Immature natural killer cell (primary cell): ENCODE measurements at places on chromosomes 13 and 19.
A peak's percentile ranks its signal among the peaks of the same experiment; 100 is the strongest.

DNA sequence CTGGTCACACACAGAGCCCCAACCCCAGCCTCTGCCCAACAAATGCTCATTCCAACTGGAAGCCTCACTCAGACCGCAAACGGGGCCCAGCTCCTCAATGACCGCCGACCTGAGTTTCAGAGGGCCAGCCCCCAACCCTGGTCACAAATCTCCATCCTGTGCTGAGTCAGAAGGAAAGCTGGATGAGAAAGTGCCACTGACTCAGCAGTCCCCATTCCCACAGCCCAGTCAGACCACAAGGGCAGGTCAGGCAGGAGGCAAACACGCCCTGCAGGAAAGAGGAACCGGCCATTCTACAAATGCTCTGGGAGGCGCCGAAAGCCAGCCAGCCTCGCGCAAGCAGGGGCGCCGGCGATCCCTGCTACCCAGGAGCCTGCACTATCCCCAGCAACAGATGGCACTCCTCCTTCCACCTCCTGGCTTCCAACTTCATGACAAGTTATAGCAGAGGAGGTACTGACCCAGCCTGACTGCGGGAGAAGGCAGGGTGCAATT lies 14.1 kb upstream of the PRKD2 start:
- DNase-seq: no peak

DNA sequence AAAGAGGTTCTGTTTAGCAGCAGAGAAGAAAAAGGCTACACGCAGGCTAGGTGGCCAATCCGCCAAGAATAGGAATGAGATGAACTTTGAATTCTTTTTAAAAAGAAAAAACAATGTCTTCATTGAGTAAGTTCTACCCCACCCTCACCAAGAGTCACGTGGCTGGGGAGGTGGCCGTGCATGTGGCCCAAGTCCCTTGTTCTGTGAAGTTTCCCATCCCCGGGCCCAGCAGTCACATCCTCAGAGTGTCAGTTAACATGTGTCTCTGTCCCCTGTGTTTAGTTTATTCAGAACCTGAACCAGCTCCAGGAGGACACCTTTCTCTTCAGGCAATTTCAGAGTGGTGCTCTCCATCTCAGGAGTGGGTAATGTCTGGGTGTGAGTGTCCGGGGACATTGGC lies 57.1 kb upstream of the MCF2L start:
- DNase-seq: no peak

DNA sequence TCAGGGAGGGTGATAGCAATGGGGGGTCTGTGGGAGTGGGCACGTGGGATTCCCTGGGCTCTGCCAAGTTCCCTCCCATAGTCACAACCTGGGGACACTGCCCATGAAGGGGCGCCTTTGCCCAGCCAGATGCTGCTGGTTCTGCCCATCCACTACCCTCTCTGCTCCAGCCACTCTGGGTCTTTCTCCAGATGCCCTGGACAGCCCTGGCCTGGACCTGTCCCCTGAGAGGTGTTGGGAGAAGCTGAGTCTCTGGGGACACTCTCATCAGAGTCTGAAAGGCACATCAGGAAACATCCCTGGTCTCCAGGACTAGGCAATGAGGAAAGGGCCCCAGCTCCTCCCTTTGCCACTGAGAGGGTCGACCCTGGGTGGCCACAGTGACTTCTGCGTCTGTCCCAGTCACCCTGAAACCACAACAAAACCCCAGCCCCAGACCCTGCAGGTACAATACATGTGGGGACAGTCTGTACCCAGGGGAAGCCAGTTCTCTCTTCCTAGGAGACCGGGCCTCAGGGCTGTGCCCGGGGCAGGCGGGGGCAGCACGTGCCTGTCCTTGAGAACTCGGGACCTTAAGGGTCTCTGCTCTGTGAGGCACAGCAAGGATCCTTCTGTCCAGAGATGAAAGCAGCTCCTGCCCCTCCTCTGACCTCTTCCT lies 9.3 kb upstream of the CEACAM7 start:
- no peak for DNase-seq

DNA sequence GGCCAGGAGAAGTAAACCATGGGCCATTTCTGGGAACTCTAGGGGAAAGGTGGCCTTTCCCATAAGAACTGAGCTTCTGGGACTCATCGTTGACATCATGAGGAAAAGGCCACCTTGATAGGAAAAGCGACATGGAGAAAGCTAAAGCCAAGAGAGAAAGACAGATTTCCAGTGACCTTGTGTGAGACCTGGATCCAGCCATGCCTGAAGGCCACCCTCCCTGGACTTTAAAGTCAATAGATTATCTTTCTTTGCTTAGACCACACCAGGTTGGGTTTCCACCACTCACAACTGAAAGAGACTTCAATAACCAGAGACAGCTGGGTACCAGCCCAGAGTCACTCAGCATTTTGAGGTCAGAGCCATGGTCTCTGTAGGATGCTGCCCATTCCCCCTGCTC lies 3.5 kb downstream of the CYP4F2 start:
- no peak for DNase-seq

DNA sequence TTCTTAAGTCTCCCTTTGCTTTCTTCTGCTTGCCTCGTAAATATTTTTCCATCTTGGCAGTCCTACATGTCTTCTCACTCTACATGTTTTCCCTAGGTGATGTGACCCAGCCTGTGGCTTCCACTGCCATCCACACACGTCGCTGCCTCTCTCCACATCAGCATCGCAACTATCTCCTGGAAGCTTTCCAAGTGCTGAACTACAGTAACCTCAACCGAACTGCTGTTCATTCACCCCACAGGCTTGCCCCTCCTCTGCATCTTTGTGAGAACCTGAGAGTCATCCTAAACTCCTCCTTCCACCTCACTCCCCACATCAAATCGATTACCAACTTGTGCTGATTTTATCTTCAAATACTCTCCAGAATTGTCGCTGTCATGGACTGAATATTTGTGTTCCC lies 41.2 kb upstream of the USPL1 start:
- no peak for DNase-seq

- no peak for DNase-seq
Measured at GRCh38 chr19:33437821-33438671, 64.5 kb downstream of the CEBPG start.

- DNase-seq: no peak
Measured at GRCh38 chr19:37778613-37779126, 716 bp downstream of the ZNF573 start.

- no peak for DNase-seq
Measured at GRCh38 chr13:25170554-25171111, 1.5 kb downstream of the AMER2 start.

- no peak for DNase-seq
Measured at GRCh38 chr19:56765137-56765536, 75.4 kb downstream of the PEG3 start.

GRCh38 chr19:45402298-45403061 lies 2.4 kb downstream of the PPP1R13L start:
- no peak for DNase-seq

DNA sequence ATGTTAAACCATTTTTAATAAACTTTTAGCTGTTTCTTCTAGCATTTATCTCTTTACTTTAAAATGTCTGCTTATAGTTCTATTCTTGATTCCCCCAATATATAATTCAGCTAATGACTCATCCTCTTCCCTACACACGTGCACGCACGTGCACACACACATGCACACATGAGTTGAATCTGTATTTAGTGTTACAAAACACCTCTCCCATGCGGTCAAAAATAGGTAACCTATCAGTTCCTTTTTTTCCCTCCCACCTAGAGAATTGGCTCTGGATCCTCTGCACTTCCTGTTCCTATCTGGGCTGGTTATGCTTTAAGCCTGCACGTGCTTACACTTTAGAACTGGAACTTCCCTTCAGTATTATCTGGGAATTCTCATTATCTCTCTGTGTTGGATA lies 144.1 kb downstream of the PAN3 start:
- no peak for DNase-seq

DNA sequence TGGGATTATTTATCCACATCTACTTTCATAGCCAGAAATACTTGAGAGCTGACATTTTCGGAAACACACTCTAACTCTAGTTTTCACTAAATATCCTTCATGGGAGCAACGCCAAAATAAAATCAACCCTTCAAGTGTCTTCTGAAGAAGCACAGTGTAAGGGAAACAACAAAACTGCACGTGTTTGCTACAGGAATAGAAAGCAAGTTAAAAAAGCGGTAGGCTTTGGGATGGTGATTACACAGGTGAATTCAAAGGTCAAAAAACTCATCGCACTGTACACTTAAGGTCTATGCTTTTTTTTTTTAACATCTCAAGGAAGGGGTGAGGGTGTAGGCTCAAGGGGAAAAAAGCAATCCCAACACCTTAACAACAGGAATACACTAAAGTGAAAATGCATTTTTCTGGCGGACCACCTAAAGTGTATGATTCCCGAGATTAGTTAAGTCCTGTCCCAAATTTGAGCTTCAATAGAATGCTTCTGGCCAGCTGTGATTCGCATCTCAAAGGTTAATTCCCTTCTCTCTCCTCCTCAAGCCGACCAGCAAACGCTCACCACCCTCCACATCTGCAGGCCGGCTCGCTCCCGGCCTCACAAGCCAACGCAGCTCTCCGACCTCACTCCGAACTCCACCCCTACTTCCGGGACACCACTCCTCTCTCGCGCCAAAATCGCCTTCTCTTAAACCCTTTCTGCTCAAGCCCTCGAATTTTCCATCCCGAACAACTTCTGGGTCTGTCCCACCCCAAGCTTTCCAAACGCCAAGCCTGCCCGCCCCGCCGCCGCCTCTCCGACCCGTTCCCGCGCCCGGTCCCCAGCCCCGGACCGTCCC lies 1.1 kb downstream of the ARGLU1 start:
- DNase-seq: peak; percentile 45

GRCh38 chr19:5694167-5694955 lies 4.3 kb downstream of the RPL36 start:
- no peak for DNase-seq

GRCh38 chr13:45931211-45931610 lies 79.7 kb upstream of the SIAH3 start:
- DNase-seq: no peak

- no peak for DNase-seq
Measured at GRCh38 chr13:54949735-54950134, 1921.1 kb downstream of the OLFM4 start.

GRCh38 chr19:18322318-18322758 lies 538 bp downstream of the LSM4 start:
- no peak for DNase-seq

- no peak for DNase-seq
Measured at GRCh38 chr19:55188625-55189024, 8.5 kb upstream of the SYT5 start.

DNA sequence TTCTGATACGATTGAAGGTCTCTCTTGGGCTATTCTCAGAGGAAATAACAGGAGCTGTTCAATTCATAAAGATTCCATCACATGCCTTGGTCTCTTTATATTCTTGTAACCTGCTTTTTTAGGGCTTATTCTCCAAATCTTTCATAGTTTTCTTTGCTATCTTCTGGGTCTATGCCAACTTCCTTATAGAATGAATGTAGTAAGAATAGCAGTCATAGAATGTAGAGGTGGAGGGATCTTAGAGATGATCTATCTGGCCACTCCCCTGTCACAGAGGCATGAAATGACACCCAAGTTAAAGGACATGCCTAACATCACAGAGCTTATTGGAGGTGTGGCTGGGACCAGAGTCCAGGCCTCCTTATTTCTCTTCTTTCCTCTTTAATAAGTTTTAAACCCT lies 13.2 kb downstream of the LCP1 start:
- no peak for DNase-seq

DNA sequence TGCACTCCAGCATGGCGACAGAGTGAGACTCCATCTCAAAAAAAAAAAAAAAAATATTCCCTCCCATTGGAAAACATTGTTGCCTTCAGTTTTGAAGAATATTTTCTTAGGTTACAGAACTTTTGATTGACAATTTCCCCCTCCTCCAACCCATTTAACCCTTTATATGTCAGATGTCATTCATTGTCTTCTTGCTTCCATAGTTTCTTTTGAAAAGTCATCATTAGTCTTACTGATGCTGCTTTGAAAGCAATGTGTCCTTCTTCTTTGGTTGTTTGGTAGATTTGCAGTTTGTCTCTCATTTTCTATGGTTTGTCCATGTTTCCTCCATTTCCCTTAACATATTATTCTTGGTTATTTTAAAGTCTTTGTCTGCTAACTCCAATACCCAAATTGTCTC lies 25.4 kb downstream of the ZNF558 start:
- DNase-seq: no peak

DNA sequence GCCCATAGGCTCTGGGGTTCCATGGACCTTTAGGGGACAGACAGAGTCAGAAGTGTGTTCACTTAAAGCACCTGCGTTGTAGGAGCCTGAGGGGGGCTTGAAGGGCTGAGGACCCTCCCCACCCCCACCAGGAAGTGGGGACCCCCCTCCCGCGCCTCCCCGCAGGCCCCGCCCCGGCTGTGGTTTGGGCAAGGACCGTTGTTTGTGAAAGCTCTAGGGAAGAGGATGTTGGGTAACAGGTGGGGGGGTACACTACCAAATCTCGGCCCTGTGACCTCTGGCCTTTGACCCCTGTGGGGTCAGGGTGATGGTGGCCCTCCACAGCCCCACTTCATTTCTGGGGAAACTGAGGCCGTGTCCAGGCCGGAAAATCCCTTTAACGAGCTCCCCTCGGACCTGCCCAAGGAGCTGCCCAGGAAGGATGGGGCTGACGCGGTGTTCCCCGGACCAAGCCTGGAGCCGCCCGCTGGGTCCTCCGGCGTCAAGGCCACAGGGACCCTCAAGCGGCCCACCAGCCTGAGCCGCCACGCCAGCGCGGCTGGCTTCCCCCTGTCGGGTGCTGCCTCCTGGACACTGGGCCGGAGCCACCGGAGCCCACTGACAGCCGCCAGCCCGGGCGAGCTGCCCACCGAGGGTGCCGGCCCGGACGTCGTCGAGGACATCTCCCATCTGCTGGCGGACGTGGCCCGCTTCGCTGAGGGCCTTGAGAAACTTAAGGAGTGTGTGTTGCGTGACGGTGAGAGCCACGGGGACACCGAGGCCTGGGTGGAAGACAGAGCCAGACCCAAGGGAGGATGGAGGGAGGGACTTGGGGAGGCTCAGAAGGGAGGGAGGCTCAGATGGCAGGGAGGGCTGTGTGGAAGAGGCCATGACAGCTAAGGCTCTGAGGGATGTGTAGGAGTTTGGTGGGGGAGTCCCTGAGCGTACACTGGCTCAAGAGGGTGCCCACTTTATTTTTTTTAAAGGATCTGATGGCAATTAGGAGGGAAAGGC lies 1.3 kb downstream of the ARHGAP45 start:
- peak; percentile 74 for DNase-seq

DNA sequence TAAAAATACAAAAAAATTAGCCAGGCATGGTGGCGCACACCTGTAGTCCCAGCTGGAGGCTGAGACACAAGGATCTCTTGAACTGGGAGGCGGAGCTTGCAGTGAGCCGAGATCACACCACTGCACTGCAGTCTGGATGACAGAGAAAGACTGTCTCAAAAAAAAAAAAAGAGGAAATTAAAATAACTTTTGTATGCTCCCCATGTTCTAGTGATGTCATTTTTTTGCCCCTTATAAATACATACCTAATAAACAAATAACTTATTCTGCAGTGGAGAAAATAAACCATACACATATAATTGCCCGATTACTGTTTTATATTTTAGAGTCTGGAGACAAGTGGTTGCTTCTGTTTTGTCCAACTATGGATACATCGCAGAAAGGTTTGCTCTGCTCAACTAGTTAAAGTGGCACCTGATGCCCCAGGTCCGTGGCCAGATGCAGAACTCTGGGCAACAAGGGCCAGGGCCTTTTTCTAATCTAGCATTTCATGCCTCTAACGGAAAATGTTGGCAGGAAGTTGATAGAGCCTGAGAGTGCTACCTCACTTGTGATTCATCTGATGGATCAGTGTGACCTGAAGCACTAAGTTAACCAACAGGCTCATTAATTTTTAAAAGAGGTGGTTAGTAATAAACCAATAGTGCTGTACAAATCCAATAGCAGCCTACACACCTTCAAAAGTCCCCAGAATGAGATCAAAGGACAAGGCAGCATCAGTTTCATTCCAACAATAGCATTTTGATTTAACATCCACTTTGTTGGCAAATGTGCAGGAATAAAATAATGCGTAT lies 18.8 kb downstream of the UBE2L5 start:
- DNase-seq: no peak

GRCh38 chr13:35724446-35724845 lies 248.0 kb upstream of the MAB21L1 start:
- DNase-seq: no peak
